ENCODE measurements at places on chromosomes 5 and 9. TPM values are rescaled to one million over a fixed set of nuclear protein-coding genes. Genes with fewer than 3 reads are reported as not detected.

DNA sequence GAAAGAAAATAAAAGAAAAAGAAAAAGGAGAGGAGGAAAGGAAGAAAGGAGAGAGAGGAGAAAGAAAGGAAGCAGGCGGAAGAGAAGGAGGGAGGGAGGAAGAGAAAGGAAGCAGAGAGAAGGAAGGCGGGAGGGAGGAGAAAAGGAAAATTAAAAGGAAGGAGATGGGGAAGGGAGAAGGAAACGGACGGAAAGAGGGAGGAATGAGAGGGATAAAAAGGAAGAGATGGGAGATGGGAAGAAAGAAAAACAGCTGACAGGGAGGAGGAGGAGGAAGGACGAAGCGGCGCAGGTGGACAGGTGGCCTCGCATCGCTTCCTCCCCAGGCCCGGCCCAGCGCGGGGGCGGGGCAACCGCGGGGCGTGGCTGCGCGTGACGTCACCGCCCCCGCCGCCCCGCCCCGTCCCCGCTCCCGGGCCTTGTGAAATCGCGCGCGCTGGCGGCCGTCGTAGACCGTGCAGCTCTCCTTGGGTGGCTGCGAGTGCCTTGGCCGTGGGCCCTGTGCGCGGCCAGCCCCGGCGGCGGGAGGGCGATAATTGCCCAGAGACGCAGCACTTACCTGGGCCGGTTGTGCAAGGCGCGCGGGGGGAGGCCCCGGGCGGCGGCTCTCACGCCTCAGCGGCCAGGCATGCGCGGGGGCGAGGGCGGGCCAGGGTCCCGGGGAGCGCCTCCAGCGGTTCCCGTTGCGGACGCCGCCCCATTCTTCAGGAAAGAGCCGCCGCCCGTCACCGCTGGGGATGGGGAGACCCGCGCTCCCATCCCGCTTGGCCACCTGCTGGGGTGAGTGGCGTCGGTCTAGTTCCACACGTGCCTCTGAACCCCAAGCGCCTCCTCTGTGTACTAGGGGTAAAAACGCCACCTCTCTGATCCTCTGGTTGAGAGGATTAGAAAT, 49.6 kb upstream of the FOXE1 start:
- DNase-seq: peak; percentile 23

DNA sequence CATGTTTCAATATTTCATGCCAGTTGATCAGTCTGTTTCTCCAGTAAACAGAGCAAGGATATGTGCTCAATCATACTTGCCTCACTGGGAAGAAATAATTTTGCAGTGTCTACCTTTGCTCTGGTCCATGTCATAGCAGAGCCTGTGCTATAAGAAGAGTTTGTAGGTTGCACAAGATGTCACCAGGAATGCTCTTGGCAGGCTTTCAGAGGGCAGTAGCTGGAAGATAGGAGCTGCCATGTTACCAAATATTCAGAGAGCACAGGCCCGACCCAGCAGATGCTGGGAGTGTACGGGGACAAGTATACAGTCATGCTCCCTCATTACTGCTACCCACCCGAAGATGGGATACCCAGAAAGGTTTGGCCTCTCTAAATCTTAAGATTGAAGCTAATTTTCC, 102.7 kb downstream of the UGCG start:
- no peak for DNase-seq

- DNase-seq: no peak
Observed at GRCh38 chr5:59833448-59833847, 60.1 kb downstream of the PDE4D start.

DNA sequence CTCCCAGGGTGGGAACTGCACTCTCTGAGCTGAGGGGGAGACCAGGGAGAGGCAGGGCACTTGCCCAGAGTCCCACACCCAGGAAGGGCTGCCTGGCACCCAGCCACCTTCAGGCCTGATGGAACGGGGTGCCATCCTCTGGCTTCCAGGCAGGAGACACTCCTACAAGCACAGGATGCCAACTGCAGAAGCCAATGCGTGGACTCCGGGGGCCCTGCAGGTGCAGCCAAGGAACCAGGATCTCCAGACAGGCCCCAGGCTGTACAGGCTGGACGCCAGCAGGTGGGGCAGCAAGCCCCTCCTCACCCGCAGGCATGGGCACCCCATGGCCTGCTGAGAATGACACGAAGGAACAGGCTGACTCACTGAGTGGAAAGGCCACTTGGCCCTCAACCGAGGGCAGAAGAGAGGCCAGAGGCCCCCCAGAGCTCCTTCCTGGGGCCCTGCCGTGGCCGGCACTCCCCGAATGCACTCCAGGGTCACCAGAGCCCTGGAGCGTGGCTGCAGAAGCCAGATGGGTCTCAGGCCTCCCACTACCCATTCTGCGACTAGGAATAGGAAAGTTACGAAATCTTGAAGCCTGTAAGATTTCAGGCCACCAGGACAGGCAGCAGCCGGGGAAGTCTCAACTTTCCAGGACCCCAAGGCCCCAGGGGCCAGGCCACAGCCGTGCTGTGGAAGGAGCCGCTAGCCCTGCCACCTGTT, 15.7 kb downstream of the NACC2 start:
- DNase-seq: no peak

DNA sequence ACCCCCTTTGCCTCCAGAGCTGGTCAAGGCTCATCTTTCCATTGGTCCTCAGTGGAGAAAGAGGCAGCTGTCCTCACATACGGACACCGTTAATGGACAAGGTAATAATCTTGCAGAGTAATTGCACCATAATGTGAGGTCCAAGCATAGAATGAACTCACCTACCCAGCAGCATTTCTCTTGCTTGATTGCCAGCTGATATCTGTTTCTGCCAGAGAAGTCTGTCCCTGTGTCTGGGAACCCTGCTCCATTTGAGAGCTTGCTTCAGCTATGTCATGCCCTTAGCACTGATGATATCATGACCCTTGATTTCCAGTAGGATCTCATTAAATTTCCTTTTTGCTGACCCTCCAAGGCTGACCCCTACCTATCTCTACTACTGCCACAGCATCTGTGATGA, 154.6 kb downstream of the PIK3R1 start:
- DNase-seq: no peak

GRCh38 chr9:489198-490197, 274.8 kb downstream of the DOCK8 start:
- DNase-seq: no peak

- no peak for DNase-seq
Observed at GRCh38 chr9:137321726-137322361, 19.8 kb upstream of the NRARP start.

GRCh38 chr5:33381243-33381642, 59.5 kb upstream of the TARS1 start:
- no peak for DNase-seq

- DNase-seq: no peak
Observed at GRCh38 chr5:154084062-154084639, 45.4 kb downstream of the MFAP3 start.

- DNase-seq: no peak
Observed at GRCh38 chr5:15021266-15022046, 149.9 kb upstream of the ANKH start.

GRCh38 chr5:2013301-2014057, 130.8 kb upstream of the IRX4 start:
- no peak for DNase-seq

DNA sequence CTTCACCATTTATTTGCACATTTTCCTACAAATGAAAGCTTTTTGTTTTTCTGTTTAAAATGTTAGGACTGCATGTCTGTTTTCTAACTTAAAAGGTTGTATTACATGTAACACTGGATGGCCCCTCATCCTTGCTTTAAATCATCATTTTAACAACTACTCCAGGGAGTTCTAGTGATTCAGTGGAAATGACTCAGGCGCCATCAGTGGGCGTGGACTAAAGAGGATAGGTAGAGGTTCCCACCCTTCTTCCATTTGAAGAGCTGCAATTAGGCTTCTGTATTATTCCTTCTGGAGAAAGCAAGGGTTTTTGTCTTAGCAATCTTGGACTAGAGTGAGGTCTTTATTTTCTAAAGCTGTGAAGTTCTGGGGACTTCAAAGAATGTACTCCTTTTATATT, 213.7 kb downstream of the TMEM38B start:
- no peak for DNase-seq

DNA sequence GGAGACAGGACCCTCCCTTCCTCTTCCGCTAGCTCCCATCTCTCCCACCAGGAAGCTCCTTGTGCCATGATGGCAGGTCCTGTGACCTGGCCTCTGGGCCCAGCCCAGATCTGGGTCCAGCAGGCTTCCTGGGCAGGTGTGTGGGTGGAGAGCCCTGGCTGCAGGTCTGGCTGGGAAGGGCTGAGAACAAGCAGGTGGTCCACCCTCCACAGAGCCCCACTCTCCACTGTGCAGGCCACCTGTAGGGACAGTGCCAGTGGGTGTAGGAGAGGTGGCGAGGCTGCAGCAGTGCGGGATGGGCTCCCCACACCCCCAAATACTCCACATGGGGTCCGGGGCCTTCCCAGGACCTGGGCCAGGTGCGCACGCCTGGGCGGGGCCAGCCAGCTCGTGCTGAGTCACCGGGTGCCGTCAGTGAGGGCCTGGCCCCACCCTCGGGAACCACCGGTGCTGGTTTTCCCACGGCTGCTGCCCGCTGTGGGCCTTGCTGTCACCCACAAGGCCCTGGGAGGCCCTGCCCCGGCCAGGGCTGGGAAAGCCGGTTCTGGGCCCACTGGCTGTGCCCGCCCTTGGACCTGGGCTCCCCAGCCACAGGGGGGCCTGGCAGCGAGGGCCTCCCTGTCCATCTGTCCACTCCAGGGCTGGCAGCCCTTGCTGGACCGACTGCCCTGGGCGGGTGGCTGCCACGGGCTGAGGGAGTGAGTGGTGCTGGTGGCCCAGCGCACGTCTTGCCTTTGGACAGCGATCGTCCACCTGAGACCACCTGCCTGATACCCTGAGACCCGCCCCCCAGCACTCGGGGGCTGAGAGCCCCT, 9.3 kb upstream of the NRARP start:
- DNase-seq: no peak

DNA sequence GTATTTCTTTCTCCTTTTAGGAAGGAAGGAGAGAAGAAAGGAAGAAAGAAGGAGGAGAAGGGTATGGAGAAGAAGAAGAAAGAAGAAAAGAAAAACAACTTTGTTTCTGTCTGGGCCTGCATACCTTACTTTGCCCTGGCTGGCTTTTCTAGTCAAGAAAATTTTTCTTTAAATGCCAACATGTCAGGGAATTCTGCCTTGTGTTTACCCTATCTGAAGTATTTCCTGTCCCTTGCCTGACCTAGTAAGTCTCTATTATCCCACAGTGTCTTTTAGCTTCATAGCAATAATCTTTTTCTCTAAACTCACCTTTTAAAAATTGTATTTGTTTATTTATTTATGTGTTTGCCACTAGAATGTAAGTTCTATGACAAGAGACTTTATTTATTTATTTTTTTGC, 1864.1 kb downstream of the EFNA5 start:
- no peak for DNase-seq

DNA sequence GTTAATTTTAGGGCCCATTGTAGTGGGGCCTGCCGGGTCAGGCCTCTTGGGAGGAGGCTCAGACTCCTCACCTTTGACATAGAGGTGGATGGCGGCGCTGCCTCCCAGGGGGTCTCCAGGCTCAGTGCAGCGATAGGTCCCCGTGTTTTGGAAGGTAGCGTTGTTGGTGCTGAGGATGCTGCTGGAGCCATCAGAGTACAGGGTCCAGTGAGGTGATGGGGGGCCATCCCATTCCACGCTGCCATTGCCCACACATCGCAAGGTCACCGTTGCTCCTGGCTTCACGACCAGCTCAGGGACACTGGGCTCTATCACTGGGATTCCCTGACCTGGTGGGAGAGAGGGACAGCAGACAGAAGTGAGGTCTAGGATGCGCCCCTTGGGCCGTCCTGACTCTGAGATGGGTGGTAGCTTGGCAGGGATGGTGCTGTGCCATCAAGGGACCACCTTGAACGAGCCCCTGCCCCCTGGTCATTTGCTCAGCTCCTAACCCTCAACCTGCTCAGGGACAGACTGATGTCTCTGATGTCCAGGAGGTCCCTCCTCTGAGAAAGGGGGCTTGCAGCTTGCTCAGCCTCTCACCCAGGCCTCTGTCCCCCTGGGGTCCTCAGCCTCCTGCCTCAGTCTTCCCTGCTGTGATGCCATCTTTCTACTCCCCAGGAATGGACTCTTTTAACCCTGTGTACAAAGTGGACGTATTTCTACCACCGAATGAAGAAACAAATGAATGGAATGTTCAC, 5.5 kb downstream of the CSF1R start:
- DNase-seq: no peak

DNA sequence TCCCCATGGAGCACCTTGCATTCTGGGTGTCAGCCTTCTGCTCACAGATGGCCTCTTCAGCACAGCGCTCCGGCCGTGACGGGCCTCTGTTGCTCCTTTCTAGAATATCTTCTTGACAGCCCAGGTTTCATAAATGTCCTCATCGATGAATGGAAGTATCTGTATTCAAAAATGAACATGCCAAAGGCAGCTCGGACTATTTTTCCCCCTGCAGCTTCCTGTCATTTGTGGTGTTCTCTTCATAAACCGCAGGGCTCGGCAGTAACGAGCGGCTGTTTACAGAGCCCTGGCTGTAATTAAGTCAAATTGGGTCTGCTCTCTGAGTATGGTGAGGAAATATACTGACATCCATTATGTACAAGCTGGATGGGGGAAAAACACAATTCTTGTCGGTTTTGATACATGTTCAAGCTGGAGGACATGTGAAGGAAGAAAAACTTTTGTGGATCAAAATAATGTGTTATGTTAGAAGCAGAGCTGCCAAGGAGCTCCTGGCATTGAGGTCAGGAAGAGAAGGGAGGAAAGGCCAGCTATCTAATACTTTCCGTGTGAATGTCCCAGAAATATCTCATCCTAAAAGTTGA, 154.1 kb upstream of the CD180 start:
- no peak for DNase-seq

DNA sequence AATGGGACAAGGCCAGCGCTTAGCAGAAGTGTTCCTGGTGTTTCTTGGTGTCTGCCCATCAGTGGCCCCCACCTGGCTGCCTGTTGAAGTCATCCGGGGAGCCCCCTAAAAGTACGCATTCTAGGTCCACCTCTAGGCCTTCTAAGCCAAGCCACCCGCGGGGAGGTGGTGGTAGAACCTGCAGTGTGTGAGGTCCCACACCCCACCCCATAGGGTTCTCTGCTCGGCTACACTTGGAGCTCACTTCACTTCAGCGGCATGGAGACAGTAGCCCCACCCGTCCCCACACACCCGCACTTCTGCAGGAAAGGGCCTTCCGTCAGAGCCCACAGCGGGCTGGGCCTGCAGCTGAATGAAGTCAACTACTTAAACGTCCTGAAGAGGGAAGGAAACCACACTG, 29.6 kb upstream of the FCN2 start:
- no peak for DNase-seq

The CSF1R gene
- 24.5 TPM for total RNA-seq

The ENTREP1 gene
- 11.6 TPM for total RNA-seq

The ABLIM3 gene
- 9.8 TPM for total RNA-seq

The OGN gene
- total RNA-seq: 822 TPM

The PKD2L2 gene
- 0.21 TPM for total RNA-seq

The FOXD4L4 gene
- not detected for total RNA-seq

The SERF1A gene
- 6.7 TPM for total RNA-seq

The PCDHGB4 gene
- 11.7 TPM for total RNA-seq

The IFNA2 gene
- total RNA-seq: not detected

The MAP1B gene
- total RNA-seq: 99.2 TPM

The NR2F1 gene
- 64.8 TPM for total RNA-seq

The ORM1 gene
- 0.53 TPM for total RNA-seq

The TSLP gene
- total RNA-seq: 2.4 TPM

The CDC42SE2 gene
- 45.5 TPM for total RNA-seq
